Natural killer cell (primary cell): ENCODE measurements at places on chromosomes 7 and 10.
A peak's percentile ranks its signal among the peaks of the same experiment; 100 is the strongest.

- no peak for DNase-seq
Measured at GRCh38 chr10:75108684-75109458, 2.6 kb upstream of the SAMD8 start.

- no peak for DNase-seq
Measured at GRCh38 chr10:128187788-128188185, 61.6 kb upstream of the MKI67 start.

DNA sequence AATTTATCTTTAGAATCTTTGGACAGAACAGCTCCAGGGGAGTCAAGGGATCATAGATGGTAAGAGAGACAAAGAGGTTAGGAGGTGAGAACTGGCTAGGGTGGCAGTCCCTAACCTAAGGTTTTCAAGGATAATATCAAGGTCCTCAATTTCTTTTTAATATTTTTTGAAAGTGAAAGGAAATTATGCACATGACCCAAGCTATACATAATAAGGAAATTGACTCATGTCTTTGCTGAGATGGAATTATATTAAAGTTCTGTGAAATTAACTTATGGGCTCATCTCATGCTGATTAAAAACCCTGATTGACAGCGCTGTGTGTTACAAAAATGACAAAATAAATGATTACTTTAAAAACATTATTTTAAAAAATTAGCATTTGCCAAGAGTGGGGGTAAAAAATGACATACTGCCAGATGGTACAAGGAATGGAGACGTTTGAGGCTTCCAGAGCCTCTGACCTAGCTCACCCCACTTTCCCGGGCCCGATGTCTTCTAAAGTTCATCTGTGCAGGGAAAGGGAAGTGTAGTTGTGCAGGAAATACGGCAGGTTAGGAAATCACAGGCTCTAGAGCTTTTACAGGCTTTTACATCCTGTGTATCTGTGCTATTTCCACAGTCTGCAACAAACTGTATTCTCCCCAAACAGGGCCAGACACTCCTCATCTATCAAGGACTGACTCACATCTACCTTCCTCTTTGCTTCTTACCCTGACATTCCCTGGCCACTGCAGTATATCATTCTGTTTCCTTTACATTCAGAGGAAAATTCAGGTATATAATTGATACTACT, 185.6 kb upstream of the PRSS58 start:
- no peak for DNase-seq

DNA sequence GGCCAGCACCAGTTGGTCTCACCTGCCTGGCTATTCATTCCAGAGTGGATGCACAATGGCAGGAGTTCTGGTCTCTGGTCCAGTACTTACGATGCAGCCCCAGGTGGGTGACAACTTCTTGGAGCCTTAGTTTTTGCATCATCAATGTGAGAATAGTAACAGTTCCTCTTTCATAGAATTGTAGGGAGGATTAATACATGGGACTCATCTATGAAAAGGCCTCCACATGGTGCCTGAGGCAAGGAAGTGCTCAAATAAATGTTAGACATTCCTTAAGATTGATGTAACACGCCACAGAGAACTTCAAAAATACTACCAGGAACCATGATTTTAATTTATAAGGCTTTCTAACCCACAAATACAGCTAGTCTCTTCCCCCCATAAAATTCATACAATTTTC, 120.1 kb upstream of the CHST15 start:
- DNase-seq: no peak

- DNase-seq: no peak
Measured at GRCh38 chr10:776772-777171, 87.3 kb upstream of the DIP2C start.

DNA sequence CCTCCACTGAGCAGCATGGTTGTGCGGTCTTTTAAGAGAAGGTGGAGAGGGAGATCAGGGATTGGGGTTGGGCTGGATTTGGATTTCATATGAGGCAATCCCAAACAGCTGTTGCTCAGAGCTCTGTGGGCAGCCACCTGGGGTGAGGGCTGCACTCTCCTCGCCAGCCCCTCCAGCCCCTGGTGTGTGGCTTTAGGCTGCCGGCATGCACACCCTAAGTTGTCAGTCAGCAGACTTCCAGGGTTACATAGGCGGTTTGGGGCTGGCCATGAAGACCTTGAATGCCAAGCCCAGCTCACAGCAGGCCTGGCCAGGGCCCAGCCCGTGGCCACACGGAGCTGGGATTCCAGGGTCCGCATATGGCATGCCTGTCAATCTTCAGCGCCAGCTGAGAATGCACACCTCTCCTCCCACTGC, 54.8 kb downstream of the ZMIZ1 start:
- no peak for DNase-seq

DNA sequence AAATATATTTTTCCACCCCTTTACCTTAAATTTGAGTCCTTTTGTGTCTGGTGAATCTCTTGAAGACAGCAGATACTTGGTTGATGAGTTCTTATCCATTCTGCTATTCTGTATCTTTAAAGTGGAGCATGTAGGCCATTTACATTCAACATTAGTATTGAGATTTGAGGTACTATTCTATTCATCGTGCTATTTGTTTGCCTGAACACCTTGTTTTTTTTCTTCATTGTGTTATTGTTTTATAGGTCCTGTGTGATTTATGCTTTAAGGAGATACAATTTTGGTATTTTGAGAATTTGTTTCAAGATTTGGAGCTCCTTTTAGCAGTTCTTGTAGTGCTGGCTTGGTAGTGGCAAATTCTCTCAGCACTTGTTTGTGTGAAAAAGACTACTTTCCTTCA, 29.9 kb downstream of the GDI2 start:
- DNase-seq: no peak

DNA sequence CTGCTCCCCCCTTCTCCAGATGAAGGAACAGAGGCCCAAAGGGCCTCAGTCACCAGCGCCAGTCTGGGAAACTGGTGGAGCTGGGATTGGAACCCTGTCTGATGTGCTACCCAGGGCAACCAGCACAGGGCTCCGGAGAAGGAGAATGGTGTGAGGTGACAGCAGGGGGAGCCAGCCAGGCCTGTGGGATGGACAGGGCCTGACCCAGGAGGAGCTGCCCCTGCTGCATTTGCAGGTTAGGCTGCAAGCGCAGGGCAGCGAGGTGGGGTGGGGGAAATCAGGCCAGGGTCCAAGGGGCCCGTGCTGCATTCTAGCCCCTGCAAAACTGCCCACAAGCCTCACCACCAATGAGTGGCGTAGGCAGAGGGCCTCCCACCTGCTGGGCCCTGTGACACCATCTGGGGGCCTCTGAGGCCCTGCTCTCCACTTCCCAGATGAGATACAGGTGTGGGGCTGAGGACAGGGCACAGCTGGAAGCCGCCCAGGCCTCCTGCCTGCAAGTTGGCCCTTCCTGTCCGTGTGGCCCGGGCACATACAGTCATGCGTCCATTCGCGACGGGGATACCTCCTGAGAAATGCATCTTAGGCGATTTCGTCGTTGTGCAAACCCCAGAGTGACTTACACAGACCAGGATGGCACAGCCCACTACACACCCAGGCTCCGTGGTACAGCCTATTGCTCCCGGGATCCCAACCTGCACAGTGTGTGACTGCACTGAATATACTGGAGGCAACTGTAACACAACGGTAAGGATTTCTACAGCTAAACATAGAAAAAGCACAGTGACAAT, 45.3 kb downstream of the RASGEF1A start:
- peak; percentile 34 for DNase-seq

- no peak for DNase-seq
Measured at GRCh38 chr7:2003451-2003930, 229.3 kb downstream of the MAD1L1 start.

DNA sequence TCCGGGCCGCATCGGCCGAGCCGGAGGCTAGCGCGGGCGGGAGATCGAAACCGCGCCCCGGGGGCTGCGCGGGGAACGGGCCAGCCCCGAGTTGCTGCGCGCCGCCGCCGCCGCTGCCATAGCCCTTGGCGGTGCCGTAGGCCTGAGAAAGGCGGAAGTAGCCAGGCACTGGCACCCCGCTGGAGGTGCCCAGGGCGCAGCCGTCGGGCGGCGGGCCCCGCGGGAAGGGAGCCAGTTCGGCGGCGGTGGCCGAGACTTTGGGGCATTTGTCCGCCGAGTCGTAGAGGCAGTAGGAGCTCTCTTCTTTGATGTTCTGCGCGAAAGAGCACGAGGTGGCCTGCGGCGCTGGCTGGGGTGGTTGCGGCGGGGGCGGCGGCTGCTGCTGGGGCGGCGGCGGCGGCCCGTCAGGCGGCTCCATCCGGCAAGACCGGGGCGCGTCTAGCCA, 587 bp downstream of the HOXA10 start:
- peak; percentile 55 for DNase-seq

- DNase-seq: no peak
Measured at GRCh38 chr7:41915871-41916270, 213.0 kb upstream of the INHBA start.

GRCh38 chr7:134184767-134185166, 57.6 kb downstream of the LRGUK start:
- no peak for DNase-seq

GRCh38 chr7:39987641-39988347, 37.7 kb downstream of the CDK13 start:
- no peak for DNase-seq

GRCh38 chr10:72802332-72802731, 91.2 kb upstream of the OIT3 start:
- DNase-seq: no peak

GRCh38 chr7:130379532-130379920, 768 bp upstream of the CPA1 start:
- no peak for DNase-seq

- no peak for DNase-seq
Measured at GRCh38 chr7:48139459-48139858, 31.8 kb upstream of the ABCA13 start.

DNA sequence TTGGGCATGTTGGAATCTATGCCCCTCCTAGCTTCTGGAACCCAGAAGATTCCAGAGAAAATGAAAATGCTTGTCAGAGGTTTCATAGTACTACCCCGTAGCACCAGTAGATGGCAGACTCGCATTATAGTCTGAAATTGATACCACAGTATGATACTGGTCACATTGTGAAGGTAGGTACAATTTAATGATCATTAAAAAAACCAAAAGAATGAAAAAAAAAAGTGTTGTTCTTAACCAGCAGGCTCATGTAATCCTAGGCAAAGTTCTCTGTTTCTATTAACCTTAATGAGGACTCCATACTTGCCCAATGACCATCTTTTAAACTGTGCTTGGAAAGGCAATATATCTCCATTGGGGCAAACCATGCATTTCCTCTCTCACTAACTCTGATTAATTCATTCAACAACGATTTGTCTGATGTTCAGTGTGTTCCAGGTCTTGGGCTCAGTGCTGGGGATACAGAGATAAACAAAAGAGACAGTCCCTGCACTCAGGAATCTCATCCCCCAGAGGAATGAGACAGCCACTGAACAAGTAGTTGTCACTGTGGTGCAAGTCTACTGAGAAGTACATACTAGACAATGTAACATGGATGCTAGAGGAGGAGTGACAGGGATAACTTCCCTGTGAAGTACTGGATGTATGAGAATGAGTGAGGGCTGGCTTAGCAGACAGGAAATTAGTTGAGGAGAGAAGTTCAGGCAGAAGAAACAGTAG, 223.5 kb upstream of the PHYHIPL start:
- DNase-seq: peak; percentile 2
